ENCODE measurements at places on chromosomes 5 and 9. TPM values are rescaled to one million over a fixed set of nuclear protein-coding genes. Genes with fewer than 3 reads are reported as not detected.

- H3K4me3 ChIP-seq, result no peak overlapping the region
- DNase-seq, result no peak
- H3K27ac ChIP-seq, result no peak overlapping the region
- H3K4me1 ChIP-seq, result no peaks in the 10 kb centered on the region
- no peaks in the 10 kb centered on the region for H3K27me3 ChIP-seq
Measured at GRCh38 chr5:1067141-1068121, 44.4 kb downstream of the SLC12A7 start.

DNA sequence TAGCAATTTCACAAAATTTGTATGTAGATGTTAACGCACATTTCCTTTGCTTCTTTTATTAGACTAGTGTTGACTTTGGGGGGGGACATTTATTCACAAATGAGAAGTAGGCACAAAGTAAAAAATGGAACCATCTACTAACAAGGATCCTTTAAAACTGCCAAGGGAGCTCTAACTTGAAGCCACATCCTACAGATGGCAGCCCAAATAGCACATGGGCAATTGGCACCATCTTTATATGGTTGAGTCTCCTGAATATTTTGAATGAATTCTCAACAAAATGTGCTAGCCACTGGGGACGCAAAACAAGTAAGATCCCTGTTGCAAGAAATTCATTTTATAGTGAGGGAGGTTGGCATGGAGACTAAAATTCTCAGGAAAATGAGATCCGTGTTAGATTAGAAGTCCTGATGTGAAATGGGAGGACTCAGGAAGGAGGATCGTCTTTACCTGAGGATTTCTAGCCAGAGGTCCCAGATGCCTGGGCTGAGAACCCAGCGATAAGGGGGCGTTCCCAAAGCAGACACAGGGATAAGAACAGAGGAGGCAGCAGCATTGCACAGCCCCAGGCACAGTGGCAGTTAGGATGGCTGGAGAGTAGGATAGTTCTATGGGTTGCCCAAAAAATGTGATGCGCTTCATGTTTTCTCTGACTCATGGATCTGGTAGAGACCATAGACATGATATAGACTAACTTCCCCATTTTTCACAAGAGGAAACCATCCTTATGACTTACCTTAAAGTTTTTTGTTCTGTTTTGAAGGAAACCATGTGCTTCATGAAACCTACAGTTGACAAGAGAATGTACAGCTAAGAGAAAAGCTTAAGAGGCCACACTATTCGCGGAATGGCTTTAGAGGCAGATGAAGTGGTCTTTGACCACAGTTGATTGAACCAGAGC, 37.4 kb downstream of the C9orf152 start:
- peaks cover 4% of the 10 kb centered on the region for H3K4me1 ChIP-seq
- H3K4me3 ChIP-seq, result no peak overlapping the region
- H3K36me3 ChIP-seq, result no peaks in the 10 kb centered on the region
- no peak for DNase-seq

DNA sequence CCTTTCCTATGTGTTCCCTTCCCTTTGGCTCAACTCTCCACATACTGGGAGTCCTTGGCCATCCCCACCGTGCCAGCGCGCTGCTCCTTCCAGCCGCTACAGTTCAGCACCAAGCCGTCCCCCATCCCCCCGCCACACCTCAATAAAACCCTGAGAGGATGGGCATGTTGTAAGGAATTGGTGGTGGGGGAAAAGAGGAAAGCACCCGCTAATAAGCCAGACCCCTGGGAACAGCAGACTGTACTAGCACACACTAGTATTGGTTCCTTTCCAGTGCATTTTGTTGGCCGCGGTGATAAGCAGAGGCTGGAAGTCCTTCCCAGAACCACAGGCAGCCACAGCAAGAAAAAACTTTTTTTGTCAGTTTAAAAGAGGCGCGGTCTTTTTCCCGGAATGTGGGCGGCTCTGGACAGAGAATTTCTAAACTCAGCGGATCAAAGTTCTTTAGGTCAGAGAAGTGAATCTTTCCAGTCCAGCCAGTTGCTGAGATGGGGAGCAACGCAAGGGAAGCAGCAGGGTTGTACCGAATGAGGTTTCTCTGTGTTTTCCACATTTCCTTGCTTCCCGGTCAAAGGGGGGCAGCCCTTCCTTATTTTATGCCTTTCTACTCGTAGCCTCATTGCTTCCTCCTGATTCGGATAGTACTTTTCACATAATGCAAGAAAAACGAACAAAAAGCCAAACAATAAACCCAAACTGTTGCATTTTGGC, 2.1 kb downstream of the CHSY3 start:
- DNase-seq, result no peak
- H3K4me3 ChIP-seq, result peak overlapping the region; percentile 59
- peaks cover 50% of the 10 kb centered on the region for H3K27me3 ChIP-seq
- peaks cover 12% of the 10 kb centered on the region for H3K4me1 ChIP-seq

- no peaks in the 10 kb centered on the region for H3K4me1 ChIP-seq
- peaks cover 4% of the 10 kb centered on the region for H3K27me3 ChIP-seq
Measured at GRCh38 chr5:3671337-3671736, 75.7 kb downstream of the IRX1 start.

SLC6A7 gene
- total RNA-seq, result not detected

DNA sequence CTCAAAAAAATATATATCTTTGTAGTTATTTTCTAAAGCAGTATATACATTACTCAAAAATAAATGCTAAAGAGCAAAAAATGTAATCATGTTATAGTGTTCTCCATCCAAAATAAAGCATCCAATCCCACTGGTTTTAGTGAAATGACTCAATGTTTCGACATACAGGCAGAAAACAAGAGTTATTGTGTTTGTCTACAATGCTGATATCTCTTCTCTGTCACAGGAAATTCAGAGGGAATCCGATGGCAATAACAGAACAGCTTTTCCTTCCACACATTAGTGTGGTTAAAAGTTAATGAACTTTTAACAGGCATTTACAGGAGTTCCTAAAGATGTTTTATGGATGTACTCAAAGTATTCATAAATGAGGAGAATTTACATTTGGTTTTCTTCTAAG, 12.0 kb downstream of the TTC33 start:
- no peaks in the 10 kb centered on the region for H3K27me3 ChIP-seq
- DNase-seq, result no peak
- H3K36me3 ChIP-seq, result peaks cover 32% of the 10 kb centered on the region

DNA sequence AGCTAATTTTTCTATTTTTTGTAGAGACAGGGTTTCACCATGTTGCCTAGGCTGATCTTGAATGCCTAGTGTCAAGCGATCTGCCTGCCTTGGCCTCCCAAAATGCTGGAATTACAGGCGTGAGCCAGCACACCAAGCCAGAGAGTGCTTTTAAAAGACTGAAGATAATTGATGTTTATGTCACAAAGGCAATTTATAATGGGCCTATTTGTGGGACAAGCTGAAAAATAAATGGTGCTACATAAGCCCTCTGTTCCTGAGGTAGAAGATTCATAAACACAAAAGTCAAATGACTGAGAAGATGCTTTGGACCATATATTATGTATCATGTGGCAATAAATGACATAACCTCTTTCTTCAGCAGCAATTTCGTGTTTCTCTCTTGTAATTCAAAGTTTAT, 329.6 kb downstream of the GABRB2 start:
- DNase-seq, result no peak
- H3K36me3 ChIP-seq, result no peaks in the 10 kb centered on the region
- no peak overlapping the region for H3K27ac ChIP-seq
- no peaks in the 10 kb centered on the region for H3K27me3 ChIP-seq
- H3K4me1 ChIP-seq, result no peaks in the 10 kb centered on the region

GRCh38 chr5:4571248-4571948, 568.7 kb upstream of the ADAMTS16 start:
- H3K4me1 ChIP-seq, result no peaks in the 10 kb centered on the region
- no peaks in the 10 kb centered on the region for H3K36me3 ChIP-seq
- no peak for DNase-seq
- no peak overlapping the region for H3K27ac ChIP-seq

FOXD4L3 gene
- total RNA-seq, result not detected

- H3K4me3 ChIP-seq, result no peak overlapping the region
- no peaks in the 10 kb centered on the region for H3K27me3 ChIP-seq
- no peaks in the 10 kb centered on the region for H3K4me1 ChIP-seq
- H3K27ac ChIP-seq, result no peak overlapping the region
Measured at GRCh38 chr9:37385286-37385685, 37.2 kb upstream of the GRHPR start.

GRCh38 chr9:131197160-131197911, 72.0 kb downstream of the NUP214 start:
- H3K27ac ChIP-seq, result no peak overlapping the region
- no peaks in the 10 kb centered on the region for H3K4me1 ChIP-seq
- DNase-seq, result no peak
- H3K4me3 ChIP-seq, result no peak overlapping the region
- no peaks in the 10 kb centered on the region for H3K27me3 ChIP-seq

DNA sequence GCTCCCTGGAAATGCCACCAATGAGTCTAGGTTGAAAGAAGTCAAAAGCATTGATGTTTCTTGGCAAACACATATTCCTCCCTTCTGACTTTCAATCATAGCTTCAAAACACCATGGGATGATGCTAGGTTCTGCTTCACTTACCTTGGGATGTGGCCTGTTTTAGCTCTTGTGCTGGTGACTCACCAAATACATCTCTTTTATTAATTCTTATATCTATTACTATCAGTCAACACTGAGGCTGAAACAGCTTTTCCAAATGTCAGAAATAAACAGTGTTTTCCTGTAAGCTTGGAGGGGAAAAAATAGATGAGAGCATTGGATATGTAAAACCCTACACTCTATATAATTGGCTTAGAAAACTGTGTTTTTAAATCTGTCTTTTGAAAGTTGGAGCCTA, 245.4 kb upstream of the NREP start:
- H3K27ac ChIP-seq, result no peak overlapping the region
- DNase-seq, result no peak
- no peak overlapping the region for H3K4me3 ChIP-seq
- no peaks in the 10 kb centered on the region for H3K36me3 ChIP-seq
- peaks cover 16% of the 10 kb centered on the region for H3K4me1 ChIP-seq

AHRR gene
- total RNA-seq, result 24.0 TPM

- no peak overlapping the region for H3K27ac ChIP-seq
- H3K36me3 ChIP-seq, result peaks cover 3% of the 10 kb centered on the region
- no peak overlapping the region for H3K4me3 ChIP-seq
- no peak for DNase-seq
Measured at GRCh38 chr5:56616454-56617160, 198.7 kb upstream of the MAP3K1 start.

GRCh38 chr5:43572357-43572756, 15.5 kb upstream of the PAIP1 start:
- H3K27me3 ChIP-seq, result no peaks in the 10 kb centered on the region
- no peak overlapping the region for H3K27ac ChIP-seq
- peaks cover 5% of the 10 kb centered on the region for H3K4me1 ChIP-seq

GRCh38 chr5:158470764-158471534, 612.0 kb upstream of the CLINT1 start:
- no peaks in the 10 kb centered on the region for H3K36me3 ChIP-seq
- no peak overlapping the region for H3K27ac ChIP-seq
- H3K4me1 ChIP-seq, result peaks cover 7% of the 10 kb centered on the region

Measured in activated naive CD8-positive, alpha-beta T cell treated with anti-CD3 and anti-CD28 coated beads for 36 hours (primary cell).